Thyroid gland (tissue), 4 donors: ENCODE measurements at places on chromosomes 11 and 22. TPM values are rescaled to one million over a fixed set of nuclear protein-coding genes. Genes with fewer than 3 reads are reported as not detected.

GRCh38 chr22:46454504-46455269 is 82.7 kb downstream of the CELSR1 start:
- no peak overlapping the region for H3K4me3 ChIP-seq
- H3K36me3 ChIP-seq = no peaks in the 10 kb centered on the region
- H3K27ac ChIP-seq = peak overlapping the region; percentile 5
- no peaks in the 10 kb centered on the region for H3K27me3 ChIP-seq
- no peak for DNase-seq

DNA sequence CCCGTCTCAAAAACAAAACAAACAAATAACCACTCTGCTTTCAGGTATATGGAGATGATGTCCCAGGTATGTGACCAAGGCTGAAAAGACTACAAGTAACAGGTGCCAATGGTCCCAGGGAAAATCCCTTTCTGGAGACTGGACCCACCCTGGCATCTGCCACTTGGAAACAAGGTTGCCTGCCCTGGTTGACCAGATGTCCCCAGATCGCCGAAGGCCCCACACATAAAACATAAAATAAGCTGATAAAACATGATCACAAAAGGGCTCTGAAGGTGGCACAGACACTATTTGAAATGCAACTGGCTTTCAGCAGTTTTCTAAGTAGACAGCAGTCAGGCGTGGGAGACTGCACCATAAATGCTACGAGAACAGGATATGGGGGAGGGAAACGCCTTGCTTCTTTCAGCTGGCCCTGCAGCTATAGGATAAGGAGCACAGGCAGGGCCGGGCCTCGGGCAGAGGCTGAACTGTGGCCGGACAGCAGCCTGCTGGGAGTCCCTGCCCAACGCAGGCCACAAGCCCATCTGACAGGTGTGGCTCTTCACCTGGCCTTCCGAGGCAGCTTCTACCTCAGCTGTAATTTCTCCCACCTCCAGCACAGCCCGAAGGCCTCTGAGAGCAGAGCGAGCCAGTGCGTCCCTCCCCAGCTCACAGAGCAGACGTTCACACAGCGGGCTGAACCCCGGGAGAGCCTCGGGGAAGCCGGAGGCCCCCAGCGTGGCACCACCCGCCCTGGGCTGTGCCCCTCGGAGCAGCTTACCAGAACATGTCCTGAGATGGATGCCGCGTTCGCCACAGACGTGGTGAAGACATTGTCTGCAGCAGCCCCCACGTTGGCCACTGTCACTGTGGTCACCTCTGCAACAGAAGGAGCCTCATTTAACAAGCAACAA is 4.0 kb downstream of the DEAF1 start:
- DNase-seq = no peak
- no peak overlapping the region for H3K4me3 ChIP-seq
- no peaks in the 10 kb centered on the region for H3K27me3 ChIP-seq
- peaks cover 21% of the 10 kb centered on the region for H3K36me3 ChIP-seq
- H3K4me1 ChIP-seq = peaks cover 49% of the 10 kb centered on the region

The GSTT2 gene
- not detected for total RNA-seq

- peaks cover 7% of the 10 kb centered on the region for H3K4me1 ChIP-seq
- peaks cover 24% of the 10 kb centered on the region for H3K36me3 ChIP-seq
- H3K4me3 ChIP-seq = peak overlapping the region; percentile 24
- H3K27ac ChIP-seq = peak overlapping the region; percentile 90
- no peak for DNase-seq
These were observed 859 bp downstream of the RPS6KB2 start for GRCh38 chr11:67429038-67429668.

The AGBL2 gene
- 1.1 TPM for total RNA-seq

DNA sequence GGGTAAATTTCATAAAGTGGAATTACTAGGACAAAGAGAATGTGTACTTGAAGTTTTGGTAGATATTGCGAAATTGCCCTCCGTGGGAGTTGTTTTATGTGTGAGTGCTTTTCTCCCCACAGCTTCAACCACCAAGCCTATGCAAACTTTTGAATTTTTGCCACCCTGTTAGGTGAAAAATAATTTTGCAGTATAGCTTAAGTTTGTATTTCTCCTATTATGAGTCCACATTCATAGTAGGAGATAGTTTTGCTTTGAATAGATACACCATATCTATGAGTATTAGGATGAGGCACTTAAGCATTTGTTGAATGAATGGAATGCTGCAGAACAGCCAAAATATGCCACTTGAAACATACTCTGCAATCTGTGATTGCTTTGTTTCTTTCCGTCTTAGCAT is 43.6 kb downstream of the UVRAG start:
- H3K4me3 ChIP-seq = no peak overlapping the region
- peak overlapping the region; percentile 72 for H3K27ac ChIP-seq
- peaks cover 34% of the 10 kb centered on the region for H3K4me1 ChIP-seq
- H3K36me3 ChIP-seq = no peaks in the 10 kb centered on the region

- H3K27ac ChIP-seq = no peak overlapping the region
- DNase-seq = no peak
- H3K36me3 ChIP-seq = no peaks in the 10 kb centered on the region
- no peaks in the 10 kb centered on the region for H3K27me3 ChIP-seq
These were observed 59.5 kb downstream of the TRIM29 start for GRCh38 chr11:120078397-120078796.

The SCGB1D2 gene
- total RNA-seq = not detected

- H3K4me3 ChIP-seq = no peak overlapping the region
- H3K4me1 ChIP-seq = peaks cover 6% of the 10 kb centered on the region
- H3K27ac ChIP-seq = no peak overlapping the region
These were observed 17.9 kb upstream of the SESN3 start for GRCh38 chr11:95248666-95249467.

The GRIK4 gene
- total RNA-seq = 1.0 TPM

GRCh38 chr11:126341760-126342161 is 13.7 kb upstream of the ST3GAL4 start:
- no peak overlapping the region for H3K4me3 ChIP-seq
- H3K36me3 ChIP-seq = peaks cover 12% of the 10 kb centered on the region
- H3K27me3 ChIP-seq = no peaks in the 10 kb centered on the region
- H3K4me1 ChIP-seq = peaks cover 6% of the 10 kb centered on the region

- no peak for DNase-seq
- H3K27ac ChIP-seq = no peak overlapping the region
- no peaks in the 10 kb centered on the region for H3K4me1 ChIP-seq
- H3K36me3 ChIP-seq = no peaks in the 10 kb centered on the region
- no peaks in the 10 kb centered on the region for H3K27me3 ChIP-seq
These were observed 43.4 kb upstream of the TSKU start for GRCh38 chr11:76739798-76740197.

DNA sequence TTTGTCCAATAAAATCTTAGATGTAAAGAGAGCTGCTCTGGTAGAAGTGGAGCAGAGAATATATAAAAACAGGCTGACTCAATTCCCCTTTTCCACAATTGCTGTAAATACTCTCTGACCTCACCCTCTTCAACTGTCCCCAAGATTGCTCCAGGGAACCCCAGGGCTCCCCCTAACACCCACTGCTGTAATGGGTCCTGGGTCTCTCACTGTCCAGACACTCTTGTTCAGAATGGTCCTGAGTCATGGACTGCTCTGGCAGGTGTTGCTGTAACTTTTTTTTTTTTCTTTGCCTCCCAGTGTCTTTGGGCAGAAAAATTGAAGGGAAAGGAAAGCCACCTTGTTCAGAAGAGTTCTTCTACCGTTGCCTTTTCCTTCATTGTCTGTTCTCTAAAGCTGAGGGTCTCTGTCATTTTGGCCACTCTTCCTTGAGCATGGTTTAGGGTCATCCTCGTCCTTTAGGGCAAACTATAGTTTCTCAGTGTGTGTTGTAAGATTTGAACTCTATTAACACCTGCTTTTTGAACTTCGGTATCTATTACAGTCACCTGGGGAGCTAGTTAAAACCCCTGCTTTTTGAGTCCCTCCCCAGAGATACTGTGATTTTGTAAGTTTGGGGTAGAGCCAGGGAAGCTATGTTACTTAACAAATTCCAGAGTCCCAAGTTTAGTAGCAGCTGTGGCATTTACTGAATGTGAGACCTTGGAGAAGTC is 209.5 kb downstream of the NAV2 start:
- H3K27ac ChIP-seq = peak overlapping the region; percentile 14
- peaks cover 38% of the 10 kb centered on the region for H3K4me1 ChIP-seq
- no peaks in the 10 kb centered on the region for H3K27me3 ChIP-seq
- H3K4me3 ChIP-seq = no peak overlapping the region
- no peak for DNase-seq

DNA sequence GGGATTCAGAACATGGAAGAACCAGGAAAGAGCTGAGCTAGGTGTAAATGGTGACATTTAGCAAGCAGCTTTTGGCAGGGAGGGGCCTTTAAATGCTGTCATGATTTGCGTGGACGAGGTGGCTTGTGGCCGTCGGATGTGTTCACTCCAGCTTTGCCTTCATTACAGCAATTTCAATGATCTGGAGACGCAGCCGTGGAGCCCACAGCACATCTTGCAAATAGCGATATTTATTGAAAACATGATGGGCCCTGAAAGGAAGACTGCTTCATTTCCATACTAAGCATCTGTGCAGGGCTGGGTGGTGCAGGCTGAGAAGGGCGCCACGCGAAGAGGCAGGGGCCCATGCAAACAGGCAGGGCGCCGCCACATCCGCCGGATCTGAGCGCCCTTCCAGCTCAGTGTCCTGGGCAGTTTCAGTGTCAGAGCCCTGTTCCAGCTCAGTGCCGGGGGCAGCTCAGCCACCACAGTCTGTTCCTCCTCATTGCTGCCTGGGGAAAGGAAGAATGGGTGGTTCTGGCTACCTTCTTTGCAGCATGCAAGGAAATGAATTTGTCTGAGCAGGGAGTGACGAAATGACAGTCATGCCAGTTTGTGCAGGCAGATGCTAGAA is 111.1 kb upstream of the TTC12 start:
- H3K27ac ChIP-seq = no peak overlapping the region
- no peak overlapping the region for H3K4me3 ChIP-seq
- peaks cover 5% of the 10 kb centered on the region for H3K36me3 ChIP-seq
- H3K27me3 ChIP-seq = no peaks in the 10 kb centered on the region
- H3K4me1 ChIP-seq = no peaks in the 10 kb centered on the region

GRCh38 chr11:87292598-87292997 is 254.9 kb downstream of the TMEM135 start:
- H3K27ac ChIP-seq = no peak overlapping the region
- H3K27me3 ChIP-seq = no peaks in the 10 kb centered on the region
- no peak overlapping the region for H3K4me3 ChIP-seq
- H3K36me3 ChIP-seq = no peaks in the 10 kb centered on the region

- no peaks in the 10 kb centered on the region for H3K27me3 ChIP-seq
- no peak overlapping the region for H3K4me3 ChIP-seq
- peaks cover 16% of the 10 kb centered on the region for H3K4me1 ChIP-seq
- peak overlapping the region; percentile 66 for H3K27ac ChIP-seq
- no peaks in the 10 kb centered on the region for H3K36me3 ChIP-seq
- DNase-seq = peak; percentile 59
These were observed 587.1 kb downstream of the SOX6 start for GRCh38 chr11:15769203-15769602.

The ANO5 gene
- total RNA-seq = 7.4 TPM

- H3K4me1 ChIP-seq = peaks cover 10% of the 10 kb centered on the region
- no peak overlapping the region for H3K4me3 ChIP-seq
- no peaks in the 10 kb centered on the region for H3K27me3 ChIP-seq
- DNase-seq = no peak
These were observed 49.7 kb downstream of the FDX1 start for GRCh38 chr11:110479108-110480101.

DNA sequence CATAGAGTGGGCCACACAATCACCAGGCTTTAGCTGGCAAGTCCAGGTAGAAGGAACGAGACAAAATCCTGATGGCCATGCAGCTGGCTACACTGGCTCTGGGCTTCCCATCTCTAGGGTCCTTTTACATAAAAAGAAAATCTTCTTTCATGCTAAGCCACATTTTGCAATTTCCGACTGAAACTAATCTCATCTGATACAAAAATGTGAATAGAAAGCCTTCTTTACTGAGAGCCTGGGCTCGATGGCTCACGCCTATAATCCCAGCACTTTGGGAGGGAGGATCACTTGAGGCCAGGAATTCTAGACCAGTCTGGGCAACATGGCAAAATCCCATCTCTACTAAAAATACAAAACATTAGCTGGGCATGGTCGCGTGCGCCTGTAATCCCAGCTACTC is 67.2 kb downstream of the MICAL3 start:
- no peak overlapping the region for H3K4me3 ChIP-seq
- DNase-seq = no peak
- no peaks in the 10 kb centered on the region for H3K36me3 ChIP-seq

The CARNS1 gene
- total RNA-seq = 9.8 TPM

- peaks cover 73% of the 10 kb centered on the region for H3K4me1 ChIP-seq
- H3K4me3 ChIP-seq = no peak overlapping the region
- DNase-seq = peak; percentile 57
- no peaks in the 10 kb centered on the region for H3K27me3 ChIP-seq
These were observed 4.6 kb downstream of the MYH9 start for GRCh38 chr22:36383110-36383581.

- no peaks in the 10 kb centered on the region for H3K36me3 ChIP-seq
- no peak for DNase-seq
- H3K27me3 ChIP-seq = no peaks in the 10 kb centered on the region
- no peak overlapping the region for H3K4me3 ChIP-seq
These were observed 13.3 kb downstream of the TMEM258 start for GRCh38 chr11:61778920-61779650.

GRCh38 chr11:113022262-113022661 is 61.0 kb downstream of the NCAM1 start:
- H3K4me3 ChIP-seq = no peak overlapping the region
- H3K36me3 ChIP-seq = no peaks in the 10 kb centered on the region
- DNase-seq = no peak

DNA sequence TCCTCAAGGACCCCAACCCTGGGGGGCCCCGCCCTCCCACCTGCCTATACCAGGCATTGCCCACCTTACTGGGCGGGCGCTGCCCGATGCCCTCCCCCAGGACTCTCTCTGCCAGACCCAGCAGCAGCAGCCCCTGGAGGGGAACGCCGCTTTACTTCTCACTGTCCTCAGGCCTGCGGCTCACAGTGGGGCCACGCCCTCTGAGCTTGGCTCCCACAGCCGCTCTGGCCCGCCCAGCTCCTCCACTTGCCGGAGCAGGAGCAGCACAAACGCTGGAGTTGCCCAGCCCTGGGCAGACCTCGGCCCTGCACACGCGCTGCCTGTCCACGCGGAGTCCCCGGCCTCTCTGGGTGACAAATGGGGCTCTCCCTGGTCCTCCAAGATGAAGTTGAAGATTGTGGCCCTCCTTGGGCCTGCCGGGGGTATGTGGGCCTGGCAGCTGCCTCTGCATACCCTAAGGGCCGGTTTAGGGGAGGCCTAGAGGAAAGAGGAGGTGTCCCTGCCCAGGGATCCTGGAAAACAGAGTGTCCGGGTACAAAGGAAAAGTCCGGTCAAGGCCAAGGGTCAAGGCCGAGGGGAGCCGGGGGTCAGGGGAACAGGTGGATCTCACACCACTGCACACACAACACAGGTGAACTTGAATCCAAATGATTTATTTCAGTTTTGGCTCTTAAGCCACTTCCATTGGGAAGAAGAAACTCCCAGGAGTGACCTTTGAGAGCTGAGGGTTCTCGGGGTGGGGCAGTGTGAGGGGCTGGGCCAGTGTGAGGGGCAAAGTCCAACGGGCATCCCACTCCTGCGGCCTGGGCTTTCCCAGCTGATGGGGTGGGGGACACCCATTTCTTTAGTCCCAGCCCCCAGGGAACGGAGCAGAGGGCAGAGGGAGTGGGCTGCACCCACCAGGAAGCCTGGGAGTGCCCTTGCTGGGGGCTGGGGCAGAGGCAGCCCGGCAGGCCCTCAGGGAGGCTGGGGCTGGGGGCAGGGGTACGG is 674 bp upstream of the BAIAP2L2 start:
- H3K27ac ChIP-seq = no peak overlapping the region
- no peak overlapping the region for H3K4me3 ChIP-seq
- no peaks in the 10 kb centered on the region for H3K36me3 ChIP-seq
- no peaks in the 10 kb centered on the region for H3K4me1 ChIP-seq
- no peak for DNase-seq

The TSKU gene
- 152 TPM for total RNA-seq

- H3K36me3 ChIP-seq = no peaks in the 10 kb centered on the region
- H3K27ac ChIP-seq = no peak overlapping the region
- H3K4me3 ChIP-seq = no peak overlapping the region
- DNase-seq = no peak
These were observed 188.5 kb downstream of the MPPED1 start for GRCh38 chr22:43600265-43600664.

The SLC25A18 gene
- total RNA-seq = 1.2 TPM
